ENCODE measurements at places on chromosomes 3 and 15.

GRCh38 chr3:30702828-30703397, 96.5 kb downstream of the TGFBR2 start:
- DNase-seq = no peak

DNA sequence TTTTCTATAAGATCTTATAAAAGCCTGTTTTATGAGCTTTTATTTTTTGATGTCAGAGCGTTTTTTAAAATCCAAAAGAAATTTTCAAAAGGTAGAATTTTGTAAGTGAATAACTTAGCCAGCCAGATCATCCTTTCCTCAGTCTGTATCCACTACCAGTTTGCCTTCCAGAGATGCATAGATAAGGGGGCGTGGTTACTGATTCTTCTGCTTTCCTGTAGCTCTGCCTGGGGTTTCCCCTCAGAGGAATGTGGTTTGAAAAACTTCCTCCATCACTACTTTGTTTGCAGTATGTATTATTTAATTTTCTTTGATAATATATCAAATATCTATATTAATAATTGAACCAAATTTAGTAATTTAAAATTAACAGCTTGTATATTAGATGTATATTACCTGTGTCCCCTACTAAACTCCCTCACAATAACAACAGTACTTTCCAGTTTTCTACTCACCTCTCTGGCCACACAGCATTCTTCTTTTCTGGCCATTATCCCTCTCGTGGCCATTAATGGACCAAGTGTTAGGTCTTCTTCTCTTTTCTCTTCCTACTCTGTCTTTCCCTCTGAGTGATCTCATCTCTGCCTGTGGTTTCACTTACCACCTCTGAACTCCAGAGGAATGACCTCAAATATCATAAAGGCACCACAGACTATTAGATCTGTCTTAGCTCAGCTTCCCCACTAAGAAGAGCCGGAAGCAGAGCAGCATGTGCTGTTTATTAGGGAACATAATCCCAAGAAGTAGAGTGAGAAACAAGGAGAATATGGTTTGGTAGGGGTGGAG, 239.7 kb downstream of the UBE2E2 start:
- no peak for DNase-seq

DNA sequence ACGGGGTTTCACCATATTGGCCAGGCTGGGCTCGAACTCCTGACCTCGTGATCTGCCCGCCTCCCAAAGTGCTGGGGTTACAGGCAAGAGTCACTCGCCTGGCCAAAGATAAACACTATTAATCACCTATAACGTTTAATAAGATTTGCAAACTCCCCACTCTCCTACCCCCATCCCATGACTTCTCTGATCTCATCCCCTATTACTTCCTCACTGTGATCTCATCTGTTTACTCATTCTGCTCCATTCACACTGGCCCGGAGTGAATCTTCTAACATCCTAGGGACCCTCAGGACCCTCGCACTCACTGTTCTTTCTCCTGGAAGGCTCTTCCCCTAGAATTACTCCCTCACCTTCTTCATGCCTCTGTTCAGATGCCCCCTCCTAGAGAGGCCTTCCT, 78.9 kb downstream of the DGKG start:
- DNase-seq = no peak

- no peak for DNase-seq
Measured at GRCh38 chr3:125232401-125232800, 19.9 kb upstream of the SLC12A8 start.

DNA sequence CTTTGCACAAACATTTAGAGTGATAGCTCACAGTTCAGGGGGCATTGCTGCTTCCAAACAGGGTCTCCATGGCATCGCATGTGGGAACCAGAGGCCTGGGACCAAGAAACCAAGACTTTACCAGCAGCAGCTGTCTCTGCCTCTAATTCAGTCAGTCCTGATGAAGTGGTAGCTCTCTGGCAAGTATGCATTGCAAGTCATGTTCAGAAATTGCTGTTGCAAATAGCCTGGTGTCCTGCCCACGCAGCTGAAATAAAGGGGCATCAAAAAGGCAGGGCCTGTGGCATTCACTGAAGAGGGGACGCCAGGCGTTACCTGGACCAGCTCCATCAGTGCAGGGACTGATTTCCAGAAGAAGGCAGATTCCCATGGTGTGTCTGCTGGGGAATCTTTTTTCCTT, 121.3 kb downstream of the CD47 start:
- DNase-seq = no peak
